ENCODE measurements at places on chromosomes 13 and 19.
A peak's percentile ranks its signal among the peaks of the same experiment; 100 is the strongest.

GRCh38 chr13:20305587-20305986 lies 73.5 kb upstream of the GJB6 start:
- DNase-seq = no peak

DNA sequence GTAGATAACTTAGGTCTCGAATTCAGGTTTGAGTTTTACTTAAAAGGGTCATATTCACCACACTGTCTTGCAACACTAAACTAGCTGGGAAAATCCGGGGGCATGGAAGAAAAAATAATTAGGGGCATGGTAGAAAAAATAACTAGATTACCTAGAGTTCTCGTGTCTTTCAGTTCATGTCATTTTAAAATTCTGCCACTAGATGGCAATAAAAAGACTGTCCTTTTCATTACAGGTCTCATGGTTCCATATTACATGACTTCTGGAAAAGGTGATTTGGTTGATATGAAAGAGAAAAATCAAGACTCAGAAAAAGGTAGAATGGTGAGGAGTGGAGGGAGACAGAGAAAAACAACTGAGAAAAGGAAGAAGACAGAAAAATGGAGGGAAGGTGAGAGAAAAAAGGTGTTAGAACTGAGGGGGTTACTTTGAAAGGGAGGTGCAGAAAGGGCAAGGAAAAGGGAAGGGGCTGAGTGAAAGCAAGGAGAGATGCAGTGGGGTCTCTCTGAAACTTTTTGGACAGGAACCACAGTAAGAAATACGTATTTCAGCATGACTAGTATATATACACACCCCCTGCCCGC lies 299.0 kb downstream of the KLF12 start:
- no peak for DNase-seq

DNA sequence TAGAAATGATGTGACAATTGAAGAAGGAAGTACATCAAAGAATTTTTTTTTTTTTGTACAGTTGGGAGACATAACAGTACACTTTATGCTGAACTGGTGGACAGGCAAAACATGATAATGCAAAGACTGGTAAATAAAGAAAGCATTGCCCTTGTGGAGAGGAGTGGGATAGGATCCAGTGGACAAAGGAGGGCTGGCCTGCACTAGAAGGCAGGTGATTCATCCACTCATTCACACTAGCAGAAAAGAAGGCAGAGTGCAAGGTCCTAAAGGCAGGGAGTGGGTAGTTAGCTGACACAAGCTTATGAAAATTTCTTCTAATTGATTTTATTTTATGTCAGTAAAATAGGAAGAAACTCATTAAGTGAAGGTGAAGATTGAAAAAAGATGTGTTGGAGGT lies 17.6 kb upstream of the NALCN start:
- no peak for DNase-seq

GRCh38 chr13:112871742-112872141 lies 97.3 kb upstream of the MCF2L start:
- no peak for DNase-seq

- DNase-seq = no peak
Measured at GRCh38 chr13:106493533-106494220, 41.8 kb downstream of the EFNB2 start.

DNA sequence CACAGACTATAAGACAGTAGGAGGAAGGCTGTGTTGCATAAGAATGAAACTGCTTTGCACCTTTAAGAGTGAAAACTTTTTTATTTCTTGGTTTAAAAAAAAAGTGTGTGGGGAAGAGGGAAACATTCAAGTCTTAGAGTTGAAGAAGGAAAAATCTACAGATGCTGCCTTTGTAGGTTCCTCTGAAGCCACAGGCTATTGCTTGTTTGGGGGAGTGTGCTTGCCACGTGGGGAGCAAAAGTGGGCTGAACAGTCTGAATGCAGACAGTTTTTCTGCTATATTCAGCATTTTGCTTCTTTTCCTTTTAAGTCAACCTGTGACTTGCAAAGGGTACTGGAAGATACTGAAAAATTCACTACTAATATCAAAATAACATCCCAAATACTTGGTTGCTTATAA lies 36.9 kb downstream of the EFNB2 start:
- no peak for DNase-seq

GRCh38 chr19:3556978-3557460 lies 367 bp downstream of the MFSD12 start:
- DNase-seq = peak; percentile 47

DNA sequence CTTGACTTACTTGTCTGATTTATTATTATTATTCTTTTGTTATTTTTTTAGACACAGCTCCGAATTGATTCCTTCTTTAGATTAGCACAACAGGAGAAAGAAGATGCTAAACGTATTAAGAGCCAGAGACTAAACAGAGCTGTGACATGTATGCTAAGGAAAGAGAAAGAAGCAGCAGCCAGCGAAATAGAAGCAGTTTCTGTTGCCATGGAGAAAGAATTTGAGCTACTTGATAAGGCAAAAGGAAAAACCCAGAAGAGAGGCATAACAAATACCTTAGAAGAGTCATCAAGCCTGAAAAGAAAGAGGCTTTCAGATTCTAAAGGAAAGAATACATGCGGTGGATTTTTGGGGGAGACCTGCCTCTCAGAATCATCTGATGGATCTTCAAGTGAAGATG lies 29.4 kb downstream of the ERCC5 start:
- no peak for DNase-seq

- DNase-seq = peak; percentile 17
Measured at GRCh38 chr13:97434397-97435201, 630 bp downstream of the RAP2A start.

- DNase-seq = no peak
Measured at GRCh38 chr13:26474286-26474685, 83.2 kb upstream of the WASF3 start.

DNA sequence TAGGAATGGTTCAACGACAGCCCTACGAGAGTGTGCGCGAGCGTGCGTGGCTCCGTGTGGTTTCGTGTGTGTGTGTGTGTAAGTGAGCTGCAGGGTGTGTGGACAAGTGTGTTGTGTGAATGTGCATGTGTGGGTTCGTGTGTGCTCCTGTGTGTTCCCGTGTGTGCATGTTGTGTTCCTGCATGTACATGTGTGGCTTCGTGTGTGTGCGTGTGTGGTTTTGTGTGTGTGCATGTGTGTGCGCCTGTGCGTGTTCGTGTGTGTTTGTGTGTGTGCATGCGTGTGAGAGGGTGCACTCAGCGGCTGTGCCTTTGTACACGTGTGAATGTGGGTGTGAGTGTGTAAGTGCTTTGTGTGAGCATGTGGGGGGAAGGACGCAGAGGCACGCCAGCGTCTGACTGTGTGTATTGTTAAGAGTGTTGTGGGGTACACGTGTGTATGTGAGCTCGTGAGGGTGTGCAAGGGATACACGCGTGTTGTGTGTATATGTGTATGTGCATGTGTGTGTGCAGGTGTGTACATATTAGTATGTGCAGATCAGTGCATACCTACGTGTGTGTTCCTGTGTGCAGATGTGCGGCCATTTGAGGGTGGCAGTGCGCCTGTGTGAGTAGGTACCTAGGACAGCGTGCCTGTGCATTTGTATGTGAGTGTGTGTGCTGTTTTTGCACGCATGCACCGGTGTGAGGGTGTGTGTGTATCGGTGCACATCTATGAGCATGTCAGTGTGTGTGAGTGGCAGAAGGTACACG lies 24.3 kb upstream of the ONECUT3 start:
- DNase-seq = no peak

All from stimulated activated CD8-positive, alpha-beta memory T cell treated with anti-CD3 and anti-CD28 coated beads, Interleukin-7, amount 100 ng/mL, for 48 hours (primary cell).